ENCODE measurements at places on chromosomes 5 and 9.

DNA sequence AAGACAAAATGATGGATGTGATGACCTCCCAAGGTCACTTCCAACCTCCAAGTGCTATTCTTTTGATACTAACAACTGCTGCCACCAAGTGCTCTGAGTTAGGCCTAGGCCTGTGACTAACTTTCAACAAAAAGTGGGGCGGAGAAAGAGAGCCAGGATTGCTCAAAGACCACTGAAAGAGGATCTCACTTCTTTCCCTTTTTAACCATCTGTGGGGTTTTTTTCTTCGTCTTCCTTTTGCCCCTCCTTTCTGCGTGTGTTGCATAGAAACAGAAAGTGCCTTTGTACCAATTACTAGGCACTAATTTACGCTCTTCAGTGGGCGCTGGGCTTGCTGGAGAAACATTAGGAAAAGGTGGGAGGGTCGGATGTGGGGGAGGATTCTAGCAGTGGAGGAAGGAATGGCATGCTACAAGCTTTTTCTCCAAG is 8.0 kb downstream of the KLF9 start:
- DNase-seq, result peak; percentile 17

DNA sequence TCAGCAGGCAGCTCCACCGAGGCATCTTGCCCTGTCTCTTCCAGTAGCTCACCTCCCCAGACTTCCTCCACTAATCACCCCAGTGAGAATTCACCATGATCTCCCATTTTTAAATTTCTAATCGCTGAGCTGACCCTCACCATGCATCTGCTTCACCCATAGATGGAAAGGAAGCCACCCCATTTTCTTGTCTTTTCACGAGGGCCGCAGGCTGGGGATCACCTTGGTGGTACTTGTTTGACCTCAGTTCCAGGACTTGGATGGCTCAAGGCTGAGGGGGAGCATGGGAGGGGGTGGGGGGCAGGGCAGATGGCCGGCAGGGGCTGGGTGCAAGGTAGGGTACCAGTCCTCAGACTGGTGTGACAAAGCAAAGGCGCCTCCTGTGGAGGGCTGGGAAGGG is 3.6 kb downstream of the PROP1 start:
- DNase-seq, result no peak

DNA sequence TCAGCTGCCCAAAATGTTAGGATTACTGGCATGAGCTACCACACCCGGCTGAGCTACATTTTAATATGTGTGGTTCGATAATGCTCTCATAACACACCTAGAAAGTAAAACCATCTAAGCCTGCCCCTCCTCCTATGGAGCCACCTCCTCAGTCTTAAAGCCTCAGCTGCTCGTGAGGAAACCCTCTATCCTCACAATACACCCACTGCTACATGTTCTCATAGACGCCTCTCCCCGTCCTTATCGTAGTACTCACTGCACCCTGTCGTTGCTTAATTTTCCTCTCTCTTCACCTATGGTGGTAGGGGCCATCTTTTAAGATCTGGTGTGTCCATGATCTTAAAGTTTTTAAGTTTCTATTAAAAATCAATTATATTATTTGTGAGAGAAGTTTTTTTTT is 72.9 kb downstream of the RCL1 start:
- DNase-seq, result no peak

DNA sequence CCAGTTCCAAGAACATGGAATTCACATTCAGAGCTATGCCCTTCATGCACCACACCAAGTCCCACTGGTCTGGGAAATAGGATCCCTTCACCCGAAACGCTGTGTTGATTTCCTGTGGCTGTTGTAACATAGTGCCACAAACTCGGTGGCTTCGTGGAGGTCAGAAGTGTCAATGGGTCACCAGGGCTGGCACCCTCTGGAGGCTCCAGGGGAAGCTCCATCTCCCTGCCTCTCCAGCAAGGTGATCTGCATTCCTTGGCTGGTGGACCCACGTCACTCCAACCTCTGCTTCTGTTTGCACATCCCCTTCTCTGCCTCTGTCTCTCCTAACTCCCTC is 28.9 kb upstream of the ALDH1B1 start:
- DNase-seq, result no peak

GRCh38 chr9:100084128-100084453 is 14.7 kb downstream of the ERP44 start:
- DNase-seq, result no peak

DNA sequence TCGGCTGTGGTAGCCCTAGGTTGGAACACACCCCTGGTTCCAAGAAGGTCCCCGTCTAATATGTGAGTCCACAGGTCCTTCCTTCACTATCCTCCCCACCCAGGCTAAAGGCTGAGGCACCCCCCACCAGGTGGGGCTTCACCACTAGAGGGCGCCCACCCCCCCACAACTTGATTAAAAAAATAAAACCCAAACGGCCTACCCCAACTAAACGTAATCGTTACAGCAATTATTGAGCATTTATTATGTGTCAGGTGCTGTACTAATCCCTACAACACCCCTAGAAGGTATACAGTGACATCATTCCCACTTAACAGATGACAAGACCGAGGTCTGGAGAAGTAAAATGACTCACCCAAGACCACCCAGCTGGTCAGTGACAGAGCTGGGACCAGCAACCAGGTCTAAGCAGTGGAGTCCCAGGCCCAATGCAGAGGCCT is 65.0 kb downstream of the FGF18 start:
- no peak for DNase-seq

Measured in stimulated activated naive CD4-positive, alpha-beta T cell (primary cell).